Tibial nerve (tissue), 4 donors: ENCODE measurements at places on chromosomes 4 and X. TPM values are rescaled to one million over a fixed set of nuclear protein-coding genes. Genes with fewer than 3 reads are reported as not detected.

The TSC22D3 gene
- total RNA-seq, result 1,930 TPM

The NR3C2 gene
- total RNA-seq, result 14.1 TPM

The AMTN gene
- total RNA-seq, result not detected

The NLGN3 gene
- 10.8 TPM for total RNA-seq

The SMIM20 gene
- total RNA-seq, result 14.7 TPM

The SPANXC gene
- not detected for total RNA-seq

The NXF2 gene
- total RNA-seq, result not detected

The MAGED4 gene
- 1.9 TPM for total RNA-seq

The PITX2 gene
- total RNA-seq, result not detected

The MAGEA12 gene
- total RNA-seq, result not detected

The MYOZ2 gene
- 0.21 TPM for total RNA-seq

- DNase-seq, result no peak
- H3K27me3 ChIP-seq, result no peaks in the 10 kb centered on the region
- no peaks in the 10 kb centered on the region for H3K4me1 ChIP-seq
- peak overlapping the region; percentile 98 for H3K27ac ChIP-seq
- H3K36me3 ChIP-seq, result no peaks in the 10 kb centered on the region
Observed at GRCh38 chrX:154379569-154379951, 465 bp downstream of the EMD start.

GRCh38 chr4:165612936-165613335 is 234.1 kb downstream of the CPE start:
- H3K27me3 ChIP-seq, result no peaks in the 10 kb centered on the region
- H3K36me3 ChIP-seq, result no peaks in the 10 kb centered on the region
- no peak for DNase-seq
- H3K27ac ChIP-seq, result no peak overlapping the region

DNA sequence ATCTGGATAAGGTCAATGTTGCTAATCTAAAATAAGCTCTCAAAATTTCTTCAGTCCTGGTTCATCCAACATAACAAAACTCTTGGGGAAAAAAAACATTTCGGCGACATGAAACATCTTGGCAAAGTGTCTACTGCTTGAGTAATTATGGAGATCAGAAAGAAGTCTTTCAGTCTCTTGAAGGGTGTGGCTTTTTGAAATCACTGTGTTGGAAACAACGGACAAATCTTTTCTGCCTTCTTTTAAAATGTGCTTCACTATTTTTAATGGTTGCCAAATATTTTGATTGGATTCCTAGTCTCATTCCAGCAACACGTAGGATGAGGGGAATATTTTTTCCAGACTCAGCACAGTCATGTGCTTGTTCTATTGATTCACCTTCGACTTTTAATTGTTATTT is 138.6 kb downstream of the KLHL8 start:
- no peaks in the 10 kb centered on the region for H3K36me3 ChIP-seq
- no peaks in the 10 kb centered on the region for H3K27me3 ChIP-seq
- no peak for DNase-seq
- peak overlapping the region; percentile 62 for H3K27ac ChIP-seq
- no peaks in the 10 kb centered on the region for H3K4me1 ChIP-seq

GRCh38 chrX:41580423-41581064 is 108.2 kb upstream of the GPR34 start:
- H3K36me3 ChIP-seq, result no peaks in the 10 kb centered on the region
- DNase-seq, result no peak
- no peak overlapping the region for H3K27ac ChIP-seq
- no peaks in the 10 kb centered on the region for H3K27me3 ChIP-seq
- no peak overlapping the region for H3K4me3 ChIP-seq

DNA sequence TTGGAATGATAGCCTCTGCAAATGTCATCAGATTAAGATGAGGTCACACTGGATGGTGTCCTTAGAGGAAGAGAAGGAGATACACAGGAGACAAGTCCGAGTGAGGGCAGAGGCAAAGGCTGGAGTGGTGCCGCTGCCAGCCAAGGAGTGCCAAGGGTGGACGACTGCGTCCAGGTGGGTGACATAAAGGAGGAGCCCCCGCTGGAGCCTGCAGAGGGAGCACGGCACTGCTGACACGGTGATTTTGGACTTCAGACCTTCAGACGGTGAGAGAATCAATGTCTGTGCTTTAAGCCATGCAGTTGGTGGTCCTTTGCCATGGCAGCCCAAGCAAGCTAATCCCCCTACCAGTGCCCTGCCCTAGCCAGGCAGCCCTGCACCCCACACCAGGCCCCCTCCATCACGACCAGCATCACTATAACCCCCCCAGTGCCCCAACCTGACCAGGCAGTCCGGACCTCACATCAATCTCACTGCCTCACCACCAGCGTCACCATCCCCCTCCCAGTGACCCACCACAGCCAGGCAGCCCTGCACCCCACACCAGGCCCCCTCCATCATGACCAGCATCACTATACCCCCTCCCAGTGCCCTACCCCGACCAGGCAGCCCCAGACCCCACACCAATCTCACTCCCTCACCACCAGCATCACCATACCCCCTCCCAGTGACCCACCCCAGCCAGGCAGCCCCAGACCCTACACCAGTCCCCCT is 130.0 kb downstream of the HMX1 start:
- DNase-seq, result no peak
- H3K4me3 ChIP-seq, result no peak overlapping the region
- H3K4me1 ChIP-seq, result no peaks in the 10 kb centered on the region
- no peaks in the 10 kb centered on the region for H3K36me3 ChIP-seq

DNA sequence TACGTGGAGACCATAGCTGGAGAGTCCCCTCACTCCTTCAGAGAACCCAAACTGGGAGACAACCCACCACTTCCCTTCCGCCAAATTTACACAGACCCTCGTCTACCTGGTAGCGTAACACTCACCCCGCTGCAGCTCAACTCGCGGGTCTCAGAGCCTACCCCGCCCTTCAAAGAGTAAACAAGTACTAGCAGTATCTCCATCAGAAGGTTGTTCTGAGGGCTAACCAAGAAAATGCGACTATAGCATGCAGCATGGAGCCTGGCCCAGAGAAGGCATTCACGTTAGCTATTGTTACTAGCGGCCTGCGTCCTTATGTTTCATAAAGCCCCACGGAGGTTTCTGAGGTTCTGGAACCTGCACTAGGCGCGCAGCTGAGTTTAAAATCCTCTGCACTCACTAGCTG is 531 bp upstream of the MANBA start:
- peak overlapping the region; percentile 90 for H3K4me3 ChIP-seq
- H3K36me3 ChIP-seq, result no peaks in the 10 kb centered on the region
- peak overlapping the region; percentile 50 for H3K27ac ChIP-seq

- no peaks in the 10 kb centered on the region for H3K27me3 ChIP-seq
- H3K4me1 ChIP-seq, result no peaks in the 10 kb centered on the region
- no peak for DNase-seq
- H3K36me3 ChIP-seq, result no peaks in the 10 kb centered on the region
- no peak overlapping the region for H3K27ac ChIP-seq
Observed at GRCh38 chr4:181830404-181831035, 412.7 kb upstream of the TENM3 start.

DNA sequence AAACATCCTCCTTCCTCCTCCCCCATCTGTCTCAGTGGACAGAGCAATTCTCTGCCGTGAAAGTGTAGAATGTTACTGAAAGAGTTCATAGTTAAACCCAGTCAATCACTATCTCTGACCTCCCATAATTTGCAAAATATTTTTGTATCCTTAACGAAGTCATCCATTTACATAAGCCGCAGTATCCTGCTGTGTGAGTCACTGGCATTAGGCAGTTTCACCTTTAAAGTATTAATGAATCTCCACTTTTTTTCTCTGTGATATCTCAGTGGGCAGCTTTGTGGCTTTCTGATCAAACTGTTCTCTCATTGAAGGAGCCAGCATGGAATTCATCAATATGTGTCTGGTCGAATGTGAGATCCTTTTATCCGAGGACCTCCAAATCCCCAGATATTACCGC is 678.6 kb upstream of the TENM3 start:
- no peak overlapping the region for H3K27ac ChIP-seq
- no peak overlapping the region for H3K4me3 ChIP-seq
- H3K27me3 ChIP-seq, result no peaks in the 10 kb centered on the region
- no peaks in the 10 kb centered on the region for H3K4me1 ChIP-seq
- H3K36me3 ChIP-seq, result no peaks in the 10 kb centered on the region
- no peak for DNase-seq

GRCh38 chrX:21905953-21906352 is 34.6 kb upstream of the SMS start:
- H3K27ac ChIP-seq, result no peak overlapping the region
- no peaks in the 10 kb centered on the region for H3K36me3 ChIP-seq
- DNase-seq, result no peak
- no peaks in the 10 kb centered on the region for H3K27me3 ChIP-seq
- H3K4me3 ChIP-seq, result no peak overlapping the region
- no peaks in the 10 kb centered on the region for H3K4me1 ChIP-seq

- no peaks in the 10 kb centered on the region for H3K4me1 ChIP-seq
- no peak overlapping the region for H3K27ac ChIP-seq
- H3K27me3 ChIP-seq, result no peaks in the 10 kb centered on the region
Observed at GRCh38 chr4:37836838-37837440, 10.5 kb downstream of the PGM2 start.

- H3K36me3 ChIP-seq, result no peaks in the 10 kb centered on the region
- no peaks in the 10 kb centered on the region for H3K4me1 ChIP-seq
Observed at GRCh38 chr4:73019462-73020047, 50.0 kb downstream of the COX18 start.

DNA sequence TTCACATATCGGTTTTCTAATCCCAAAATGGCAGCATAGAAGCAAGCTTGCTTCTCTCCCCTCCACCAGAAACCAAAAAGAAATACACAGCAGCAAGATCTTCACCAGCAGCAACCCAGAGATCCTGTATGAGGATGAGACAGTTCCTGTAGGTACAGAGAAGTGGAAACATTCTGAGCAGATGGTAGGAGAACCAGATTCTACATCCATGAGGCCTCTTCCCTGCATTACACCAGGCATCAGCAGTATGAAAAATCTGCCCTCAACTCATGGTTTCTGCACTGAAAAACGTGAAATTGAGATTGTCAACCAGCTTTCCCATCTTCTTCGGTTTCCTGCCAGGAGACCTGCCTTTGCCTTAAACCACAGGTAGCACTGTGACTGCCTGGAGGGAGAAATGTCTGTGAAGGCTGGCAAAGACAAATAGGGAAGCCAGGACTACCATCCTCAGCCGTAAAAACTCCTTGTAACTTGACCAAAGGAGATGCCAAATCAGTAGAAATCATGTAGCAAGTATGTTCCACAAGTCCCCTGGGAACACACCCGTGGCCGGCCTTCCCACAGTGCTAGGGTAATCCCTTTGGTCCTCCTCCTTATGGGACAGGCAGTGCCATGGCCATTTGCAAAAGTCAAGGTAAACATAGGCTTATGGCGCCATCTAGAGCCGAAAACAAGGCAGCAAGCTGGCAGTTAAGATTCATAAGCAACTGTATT is 24.0 kb upstream of the MTHFD2L start:
- no peak overlapping the region for H3K27ac ChIP-seq
- no peak overlapping the region for H3K4me3 ChIP-seq
- peaks cover 4% of the 10 kb centered on the region for H3K4me1 ChIP-seq
- H3K27me3 ChIP-seq, result no peaks in the 10 kb centered on the region
- no peaks in the 10 kb centered on the region for H3K36me3 ChIP-seq

GRCh38 chr4:21447301-21448054 is 501.1 kb downstream of the KCNIP4 start:
- H3K4me3 ChIP-seq, result no peak overlapping the region
- no peaks in the 10 kb centered on the region for H3K27me3 ChIP-seq
- no peak overlapping the region for H3K27ac ChIP-seq
- no peaks in the 10 kb centered on the region for H3K36me3 ChIP-seq
- no peaks in the 10 kb centered on the region for H3K4me1 ChIP-seq

DNA sequence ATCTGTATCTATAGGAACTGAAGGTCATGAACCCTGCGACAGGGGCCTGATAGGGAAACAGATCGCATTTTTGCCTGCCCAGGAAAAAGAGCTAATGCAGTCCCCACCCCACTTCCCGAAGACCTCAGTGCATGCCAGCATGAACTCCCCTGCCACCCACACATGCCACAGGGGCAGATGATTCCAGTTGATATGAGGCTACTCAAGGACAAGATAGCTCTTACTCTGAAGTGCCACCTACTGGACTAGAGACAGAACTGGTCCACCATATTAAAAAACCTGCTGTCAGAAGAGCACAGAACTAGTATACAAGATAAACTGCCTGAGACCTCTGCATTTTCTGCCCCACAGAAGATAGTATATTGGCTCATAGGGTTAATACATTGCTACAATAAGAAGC is 68.0 kb downstream of the YIPF7 start:
- no peak for DNase-seq
- no peak overlapping the region for H3K4me3 ChIP-seq
- no peaks in the 10 kb centered on the region for H3K36me3 ChIP-seq

GRCh38 chrX:153766098-153766817 is 2.2 kb downstream of the PLXNB3 start:
- no peaks in the 10 kb centered on the region for H3K36me3 ChIP-seq
- H3K4me3 ChIP-seq, result peak overlapping the region; percentile 48
- no peaks in the 10 kb centered on the region for H3K4me1 ChIP-seq
- no peak overlapping the region for H3K27ac ChIP-seq
- DNase-seq, result no peak
- H3K27me3 ChIP-seq, result no peaks in the 10 kb centered on the region

DNA sequence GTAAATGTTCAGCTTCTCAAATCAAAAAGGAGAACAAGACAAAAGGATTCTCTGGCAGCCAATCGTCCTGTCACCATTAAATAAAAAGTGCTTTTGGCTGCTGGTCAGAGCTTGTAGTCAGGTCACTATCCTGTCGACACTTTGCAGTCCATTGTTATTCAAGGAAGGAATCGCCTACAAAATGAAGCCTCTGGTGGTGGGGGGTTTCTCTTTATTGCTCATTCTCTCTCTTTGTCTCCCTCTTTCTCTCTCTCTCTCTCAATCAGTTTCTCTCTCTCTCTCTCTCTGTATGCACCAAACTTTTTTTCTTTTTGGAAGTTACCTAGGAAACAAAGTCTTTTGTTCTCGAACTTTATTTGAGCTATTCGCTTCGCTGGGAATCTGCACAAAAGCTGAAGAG is 17.6 kb upstream of the SCML1 start:
- H3K27me3 ChIP-seq, result no peaks in the 10 kb centered on the region
- H3K4me1 ChIP-seq, result no peaks in the 10 kb centered on the region
- no peak overlapping the region for H3K27ac ChIP-seq
- DNase-seq, result no peak

GRCh38 chr4:141899103-141899502 is 262.7 kb downstream of the IL15 start:
- H3K36me3 ChIP-seq, result no peaks in the 10 kb centered on the region
- no peak for DNase-seq
- H3K27me3 ChIP-seq, result no peaks in the 10 kb centered on the region
- no peak overlapping the region for H3K27ac ChIP-seq
- no peaks in the 10 kb centered on the region for H3K4me1 ChIP-seq

DNA sequence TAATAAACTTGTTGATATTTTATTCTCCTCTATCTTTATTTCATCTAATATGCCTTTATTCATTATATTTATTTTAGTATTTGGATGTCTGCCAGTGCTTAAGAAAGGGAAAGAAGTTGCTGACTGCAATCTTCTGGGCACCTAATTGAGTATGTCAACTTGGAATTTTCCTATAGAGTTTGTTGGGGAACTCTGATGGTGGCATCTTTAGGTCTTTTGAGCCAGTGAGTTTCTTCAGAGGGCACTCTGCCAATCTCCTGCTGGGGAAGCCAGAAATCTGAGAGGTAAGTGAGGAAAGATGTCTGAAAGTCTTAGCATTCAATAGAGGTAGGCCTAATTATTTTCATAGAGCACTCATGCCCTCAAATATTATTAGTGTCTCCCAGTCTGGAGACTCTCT is 475.0 kb downstream of the GABRG1 start:
- no peaks in the 10 kb centered on the region for H3K36me3 ChIP-seq
- no peaks in the 10 kb centered on the region for H3K27me3 ChIP-seq
- H3K4me1 ChIP-seq, result no peaks in the 10 kb centered on the region
- no peak overlapping the region for H3K27ac ChIP-seq
- H3K4me3 ChIP-seq, result no peak overlapping the region
- no peak for DNase-seq

- H3K4me1 ChIP-seq, result no peaks in the 10 kb centered on the region
- no peak for DNase-seq
- no peak overlapping the region for H3K4me3 ChIP-seq
- H3K36me3 ChIP-seq, result no peaks in the 10 kb centered on the region
- H3K27me3 ChIP-seq, result no peaks in the 10 kb centered on the region
Observed at GRCh38 chr4:185304541-185304940, 91.2 kb downstream of the LRP2BP start.
